ENCODE measurements at places on chromosomes 6 and 20.

DNA sequence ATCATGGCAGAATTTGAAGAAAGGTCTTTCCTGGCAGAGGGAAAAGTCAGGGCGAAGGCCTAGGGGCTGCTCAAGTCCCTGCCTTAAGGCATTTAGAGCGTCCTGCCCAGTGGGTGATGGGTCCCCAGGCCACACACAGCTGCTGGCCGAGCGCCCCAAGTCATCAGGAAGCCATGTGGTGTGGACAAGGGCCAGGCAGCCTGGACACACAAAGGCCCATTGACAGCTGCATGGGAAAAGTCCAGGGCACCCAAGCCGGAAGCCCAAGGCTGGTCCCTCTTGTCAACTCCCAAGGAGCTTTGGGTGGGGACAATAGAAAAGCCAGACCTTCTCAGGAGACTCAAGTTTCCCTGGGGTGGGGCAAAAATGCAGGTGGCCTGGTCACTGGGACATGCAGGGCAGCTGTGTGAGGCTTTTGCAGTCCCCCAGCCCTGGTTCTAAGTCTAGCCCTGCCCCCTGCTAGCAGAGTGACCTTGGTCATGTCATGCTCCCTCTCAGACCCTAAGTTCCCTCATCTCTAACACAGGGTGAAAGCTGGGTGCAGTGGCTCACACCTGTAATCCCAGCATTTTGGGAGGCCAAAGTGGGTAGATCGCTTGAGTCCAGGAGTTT, 44.3 kb upstream of the PTGIS start:
- no peak for DNase-seq

GRCh38 chr6:4800662-4801061, 24.5 kb downstream of the CDYL start:
- DNase-seq, result no peak

DNA sequence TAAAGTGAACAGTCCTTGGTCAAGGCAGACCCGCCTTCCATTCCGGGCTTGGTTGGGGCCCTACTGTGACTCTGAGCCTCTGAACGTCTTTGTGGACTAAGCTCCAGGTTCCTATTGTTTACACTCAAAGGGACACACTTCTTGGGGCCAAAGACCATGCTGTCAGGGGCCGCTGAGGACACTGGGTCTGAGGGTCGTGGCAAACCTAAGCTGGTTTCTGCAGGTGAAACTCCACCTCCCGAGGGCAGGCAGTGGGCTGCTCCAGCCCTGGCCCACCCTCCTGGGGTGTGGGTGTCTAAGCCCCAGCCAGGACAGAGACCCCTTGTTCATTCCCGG, 43.1 kb downstream of the DSTN start:
- no peak for DNase-seq

- DNase-seq, result no peak
Observed at GRCh38 chr6:163193326-163193725, 221.2 kb upstream of the QKI start.

DNA sequence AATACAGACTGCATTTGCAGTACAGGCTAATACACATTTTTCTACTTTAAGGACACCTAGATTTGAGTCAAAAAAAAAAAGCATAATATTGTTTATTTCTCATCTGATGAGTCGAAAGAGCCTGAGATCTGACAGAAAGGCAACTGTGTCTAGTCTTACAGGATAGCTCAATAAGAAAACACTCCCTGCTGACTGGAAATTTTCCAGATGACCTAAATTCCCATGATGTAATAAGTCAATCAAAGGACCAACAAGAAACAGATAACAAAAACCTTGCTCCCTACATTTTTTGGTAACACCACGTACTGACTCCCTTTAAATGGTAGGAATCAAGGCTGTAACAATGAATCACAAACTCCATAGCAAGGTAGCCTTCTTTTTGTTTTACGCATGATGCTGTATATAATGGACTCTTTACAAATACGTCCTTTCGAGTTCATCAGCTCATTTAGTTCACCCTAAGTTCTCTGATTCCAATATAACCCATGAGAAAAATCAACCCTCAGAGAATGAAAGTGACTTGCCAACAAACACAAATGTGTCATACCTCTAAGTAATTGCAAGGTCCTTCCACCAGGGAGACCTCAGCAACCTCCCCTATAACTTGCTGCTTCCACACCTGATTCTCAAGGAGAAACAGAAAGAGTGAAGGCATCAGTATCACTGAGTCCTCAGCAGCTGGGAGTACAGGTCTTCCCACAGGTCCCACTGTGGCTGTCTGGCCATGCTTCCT, 12.1 kb downstream of the TBX18 start:
- DNase-seq, result no peak

GRCh38 chr6:119280668-119281067, 68.9 kb downstream of the MAN1A1 start:
- DNase-seq, result no peak

GRCh38 chr6:84019141-84019841, 14.3 kb upstream of the MRAP2 start:
- DNase-seq, result no peak

- DNase-seq, result no peak
Observed at GRCh38 chr6:166554316-166554715, 32.2 kb downstream of the RAMACL start.
